Activated naive CD4-positive, alpha-beta T cell treated with anti-CD3 and anti-CD28 coated beads, Interleukin-2, amount 50 U/mL, for 16 hours (primary cell): ENCODE measurements at places on chromosomes 1 and 21.
A peak's percentile ranks its signal among the peaks of the same experiment; 100 is the strongest.

DNA sequence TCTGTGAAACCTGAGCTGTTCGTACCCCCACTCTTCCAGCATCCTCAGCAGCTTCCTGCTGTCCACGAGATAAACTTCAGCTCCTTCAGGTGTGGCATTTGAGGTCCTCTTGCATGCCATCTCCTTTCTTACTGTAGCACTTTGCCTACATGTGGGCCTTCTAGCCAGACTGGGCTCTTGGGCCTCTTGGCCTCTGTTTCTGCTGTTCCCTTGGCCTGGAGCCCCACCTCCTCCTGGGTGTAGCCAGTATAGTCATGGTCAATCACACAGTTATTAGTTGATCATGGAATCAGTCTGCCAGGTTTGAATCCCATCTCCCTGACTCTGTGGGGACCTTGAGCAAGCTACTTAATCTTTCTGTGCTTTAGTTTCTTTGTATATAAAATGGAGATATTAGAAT lies 26.4 kb downstream of the TMEM53 start:
- no peak for DNase-seq

DNA sequence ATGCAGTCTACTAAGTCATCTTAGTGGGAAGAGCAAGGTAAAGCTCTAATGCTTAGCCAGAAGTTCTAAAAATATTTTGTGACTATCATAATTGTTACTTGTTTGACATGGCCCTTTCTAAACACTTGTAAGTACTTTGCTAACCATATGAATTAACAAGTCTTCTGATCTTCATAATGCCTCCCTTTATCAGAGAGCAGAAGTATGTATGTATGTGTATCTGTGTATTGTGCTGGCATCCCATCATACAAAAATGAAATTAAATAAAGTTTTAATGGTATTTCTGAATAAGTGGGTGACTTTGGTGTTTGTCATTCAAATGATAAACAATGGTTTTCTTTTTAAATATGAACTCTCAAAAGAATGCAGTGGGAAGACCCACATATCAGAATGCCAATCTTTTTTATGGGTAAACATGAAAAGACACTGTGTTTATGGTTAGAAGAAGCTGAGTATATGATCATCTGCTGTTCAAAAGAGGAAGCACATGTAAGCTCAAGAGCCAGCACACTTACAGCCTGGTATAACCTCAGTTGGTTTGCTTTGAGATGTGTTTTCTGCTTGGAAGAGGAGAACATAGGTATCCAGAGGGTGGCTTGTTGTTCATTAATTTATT lies 159.6 kb downstream of the CLEC20A start:
- DNase-seq, result no peak

DNA sequence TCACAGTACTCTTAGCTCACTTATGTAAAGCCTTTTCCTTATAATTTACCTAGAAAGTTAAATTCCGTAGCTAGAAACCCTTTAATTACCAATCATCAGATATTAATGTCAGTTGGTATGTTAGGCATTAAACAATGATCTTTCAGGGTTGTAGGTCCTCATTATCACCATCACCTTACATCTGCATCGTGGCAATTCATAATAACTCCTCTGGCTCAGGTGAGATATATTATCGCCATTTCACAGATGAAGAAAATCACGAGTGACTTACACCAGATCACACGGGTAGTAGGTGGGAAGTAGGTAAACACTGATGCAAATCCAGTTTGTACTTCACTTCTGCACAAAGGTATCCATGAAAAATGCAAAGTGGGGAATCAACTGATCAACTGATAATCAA lies 639 bp downstream of the NUP133 start:
- no peak for DNase-seq

- DNase-seq, result no peak
Observed at GRCh38 chr1:92399076-92399475, 87.6 kb downstream of the GFI1 start.

DNA sequence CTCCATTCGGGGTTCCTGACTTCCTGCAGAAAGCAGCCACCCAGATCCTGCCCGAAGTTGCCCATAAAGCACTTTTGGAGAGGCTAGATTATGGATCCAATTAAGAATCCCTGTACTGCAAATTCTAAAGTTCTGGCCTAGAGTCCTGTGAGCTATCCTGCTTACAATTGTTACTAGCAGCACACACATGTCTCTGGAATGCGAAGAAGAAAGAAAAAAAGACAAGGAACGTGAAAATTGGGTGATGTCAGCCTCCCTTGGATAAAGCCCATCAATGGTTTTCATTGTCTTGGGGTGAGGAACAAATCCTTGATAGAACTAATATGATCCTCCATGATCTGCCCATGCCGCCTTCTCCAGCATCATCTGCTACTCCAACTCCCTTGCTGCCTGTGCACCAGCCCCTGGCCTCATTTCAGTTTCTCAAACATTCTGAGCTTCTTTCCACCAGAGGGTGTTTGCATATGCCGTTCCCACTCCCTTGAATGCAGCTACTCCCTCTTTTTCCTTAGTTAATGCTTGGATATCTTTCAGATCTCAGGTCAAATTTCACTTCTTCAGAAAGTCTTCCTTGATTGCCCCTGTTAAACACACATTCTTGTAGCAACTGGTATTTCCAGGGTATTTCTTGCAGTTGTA lies 94.0 kb downstream of the ST6GALNAC5 start:
- DNase-seq, result no peak

GRCh38 chr1:152035539-152036266 lies 1.1 kb downstream of the S100A11 start:
- DNase-seq, result no peak

DNA sequence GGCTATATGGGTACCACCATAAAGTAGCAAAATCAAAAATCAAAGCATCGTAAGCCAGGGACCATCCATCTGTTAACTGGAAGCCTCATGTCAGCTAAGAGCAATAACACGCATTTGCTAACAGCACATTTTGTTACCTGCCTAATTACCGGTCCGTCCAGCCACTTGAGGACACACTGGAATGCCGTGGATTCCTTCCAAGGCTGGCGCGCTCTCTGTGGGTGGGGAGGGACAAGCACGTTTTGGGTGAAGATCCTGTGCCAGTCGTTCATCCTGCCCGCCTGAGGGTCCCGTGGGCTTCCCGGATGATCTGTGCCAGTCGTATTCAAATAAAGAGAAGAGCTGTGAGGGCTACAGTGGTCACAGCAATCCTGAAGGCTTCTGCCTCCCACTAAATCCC lies 6.2 kb downstream of the NPHP4 start:
- DNase-seq, result no peak

DNA sequence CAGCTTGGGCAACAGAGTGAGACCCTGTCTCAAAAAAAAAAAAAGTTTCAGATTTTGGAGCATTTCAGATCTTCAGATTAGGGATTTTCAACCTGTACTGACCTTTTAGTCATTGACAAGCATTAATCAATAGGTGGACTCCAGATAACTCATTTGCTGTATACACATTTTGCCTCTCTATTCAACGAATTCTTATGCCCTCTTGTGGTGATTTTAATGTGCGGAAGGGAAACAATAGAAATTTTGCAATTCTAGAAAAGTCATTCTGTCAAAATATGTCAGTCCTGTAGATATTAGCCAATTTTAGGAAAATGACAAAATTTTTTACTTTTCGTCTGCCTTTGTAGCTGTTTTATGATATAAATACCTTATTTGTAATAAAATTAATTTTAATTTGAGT lies 11.6 kb upstream of the OR2G2 start:
- DNase-seq, result no peak

DNA sequence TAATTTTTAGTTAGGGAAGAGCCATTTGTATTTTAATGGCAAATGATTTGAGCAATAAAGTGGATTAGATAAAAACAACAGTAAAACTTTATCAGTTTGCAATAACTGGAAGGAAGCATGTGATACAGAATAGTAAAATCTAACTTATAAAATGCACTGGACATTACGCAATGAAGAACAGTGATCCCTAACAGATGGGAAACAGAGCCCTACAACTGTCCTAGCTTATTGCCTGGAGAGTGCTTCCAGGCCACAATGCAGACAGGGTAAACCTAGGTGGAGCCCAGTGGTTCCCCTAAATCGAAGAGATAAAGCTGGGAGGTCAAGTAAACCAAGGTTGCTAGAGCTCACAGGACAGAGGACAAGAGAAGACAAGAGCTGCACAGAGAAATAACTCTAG lies 7.0 kb downstream of the OMA1 start:
- DNase-seq, result no peak

DNA sequence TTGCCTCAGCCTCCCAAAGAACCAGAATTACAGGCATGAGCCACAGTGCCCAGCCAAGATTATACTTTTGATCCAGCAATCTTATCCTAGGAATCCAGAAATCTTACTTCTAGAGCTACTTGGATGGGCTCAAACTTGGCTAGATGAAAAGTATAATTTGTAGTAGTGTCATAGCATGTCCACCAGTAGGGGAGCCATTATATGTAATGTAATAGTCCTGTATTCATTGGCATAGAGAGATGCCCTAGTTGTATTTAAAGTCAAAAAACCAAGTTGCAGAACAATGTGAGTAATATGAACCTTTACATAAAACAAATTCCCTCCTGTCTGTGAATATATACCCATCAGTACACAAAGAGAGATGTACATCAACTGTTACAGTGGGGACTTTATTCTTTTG lies 83.9 kb downstream of the NOS1AP start:
- no peak for DNase-seq

GRCh38 chr1:25922971-25923552 lies 16.8 kb upstream of the STMN1 start:
- no peak for DNase-seq

- no peak for DNase-seq
Observed at GRCh38 chr1:24074817-24075589, 36.9 kb downstream of the MYOM3 start.

DNA sequence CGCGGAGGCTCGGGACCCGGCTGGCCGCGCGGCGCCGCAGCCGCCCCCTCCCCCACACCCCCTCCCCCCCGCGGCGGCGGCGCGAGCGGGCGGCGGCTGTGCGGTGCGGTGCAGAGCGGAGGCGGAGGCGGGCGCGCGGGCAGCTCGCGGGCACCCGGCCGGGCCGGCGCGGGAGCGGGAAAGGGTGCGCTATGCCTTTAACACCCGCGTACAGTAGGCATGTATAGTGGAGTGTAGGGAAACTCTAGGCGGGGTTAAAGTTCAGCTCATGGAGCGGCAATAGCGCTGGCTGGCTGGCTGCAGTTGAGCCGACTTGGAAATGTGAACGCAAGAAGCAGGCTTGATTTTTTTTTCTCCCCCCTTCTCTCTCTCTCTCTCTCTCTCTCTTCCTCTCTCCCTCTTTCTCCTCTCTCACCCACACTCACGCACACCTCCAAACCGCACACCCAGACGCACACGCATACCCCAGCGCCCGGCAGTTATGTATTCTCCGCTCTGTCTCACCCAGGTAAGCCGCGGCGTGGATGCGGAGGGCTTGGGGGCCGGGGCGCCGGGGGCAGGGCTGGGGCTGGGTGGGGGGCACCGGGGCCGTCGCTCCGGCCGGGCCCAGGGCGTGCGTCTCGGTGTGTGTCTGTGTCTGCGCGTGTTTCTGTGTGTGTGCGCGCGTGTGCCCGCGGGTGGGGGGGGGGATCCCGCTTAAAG lies at the start of gene NFIA:
Gene NFIA, plus strand, starts transcription at position 251 of the 702 bp plus-strand sequence.
- peak; percentile 34 for DNase-seq

- no peak for DNase-seq
Observed at GRCh38 chr1:70910013-70910412, 137.6 kb downstream of the PTGER3 start.

DNA sequence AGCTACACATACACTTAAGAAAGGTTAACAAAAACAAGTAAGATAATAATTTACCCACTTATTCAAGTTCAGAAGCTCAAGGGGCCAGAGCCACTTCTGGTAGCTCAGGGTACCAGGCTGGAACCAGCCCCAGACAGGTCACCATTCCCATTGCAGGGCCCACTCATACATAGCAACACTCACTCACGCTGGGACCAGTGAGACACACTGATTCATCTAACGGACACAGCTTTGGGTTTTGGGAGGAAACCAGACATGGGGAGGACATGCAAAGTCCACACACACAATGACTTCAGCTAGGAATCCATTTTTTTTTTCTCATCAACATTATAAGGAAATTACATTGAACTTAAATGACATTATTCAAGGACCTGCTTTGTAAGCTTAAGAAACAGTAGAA lies 169.1 kb downstream of the ZC3H11B start:
- no peak for DNase-seq

GRCh38 chr1:213953806-213954205 lies 34.0 kb upstream of the PROX1 start:
- no peak for DNase-seq

GRCh38 chr1:196684476-196684875 lies 32.6 kb downstream of the CFH start:
- no peak for DNase-seq

DNA sequence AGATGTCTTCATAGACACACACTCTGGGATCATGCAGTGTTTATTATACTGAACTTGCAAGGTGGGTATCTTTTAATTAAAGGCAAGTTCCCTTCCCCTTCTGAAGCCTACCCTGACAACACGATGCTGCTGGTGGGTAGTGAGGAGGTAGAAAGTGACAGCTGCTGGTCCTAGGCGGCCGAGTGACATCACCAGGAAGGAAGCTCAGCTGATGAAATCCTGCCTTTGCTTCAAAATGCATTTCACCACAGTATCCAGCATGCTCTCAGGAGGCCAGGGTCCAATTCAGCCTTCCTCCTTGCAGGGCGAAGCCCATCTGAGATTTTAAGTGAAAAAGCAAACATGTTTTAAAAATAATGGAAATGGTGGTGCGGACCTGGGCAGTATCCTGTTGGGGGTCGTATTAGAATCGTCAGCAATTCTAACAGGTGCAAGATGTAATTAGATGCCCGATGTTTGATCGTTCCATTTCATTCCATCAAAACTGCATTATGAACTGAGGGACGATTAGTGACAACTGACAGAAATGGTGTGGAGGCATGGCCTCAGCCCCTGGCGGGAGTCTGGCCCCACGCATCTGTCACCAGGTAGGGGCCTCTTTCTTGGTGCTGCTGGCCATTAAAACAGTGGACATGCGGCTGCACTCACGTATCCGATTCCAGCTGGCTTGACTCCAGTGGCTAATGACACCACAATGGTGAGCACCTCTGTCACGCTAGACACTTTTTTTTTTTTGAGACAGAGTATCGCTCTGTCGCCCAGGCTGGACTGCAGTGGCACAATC lies 324.8 kb upstream of the C1orf174 start:
- no peak for DNase-seq

DNA sequence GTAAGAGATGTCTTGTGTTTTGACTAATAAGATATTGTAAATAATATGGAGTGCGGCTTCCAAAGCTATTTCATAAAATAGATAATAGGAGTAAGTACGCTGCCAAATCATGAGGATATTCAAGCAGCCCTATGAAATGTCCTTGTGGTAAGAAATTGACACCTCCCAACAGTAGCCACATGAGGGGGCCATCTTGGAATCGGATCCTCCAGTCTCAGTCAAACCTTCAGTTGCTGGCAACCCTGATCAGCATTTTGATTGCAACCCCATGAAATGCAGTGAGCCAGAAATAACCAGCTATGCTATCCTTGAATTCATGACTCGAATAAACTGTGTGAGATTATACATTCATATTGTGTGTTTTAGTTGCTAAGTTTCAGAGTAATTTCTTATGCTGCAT lies 212.4 kb downstream of the PLA2G4A start:
- DNase-seq, result no peak

- DNase-seq, result no peak
Observed at GRCh38 chr1:206859082-206859521, 6.3 kb upstream of the IL20 start.
